Large intestine (tissue), 12 donors: ENCODE measurements at places on chromosomes 5 and 9.

- peaks cover 9% of the 10 kb centered on the region for H3K4me1 ChIP-seq
- no peak overlapping the region for H3K27ac ChIP-seq
- no peaks in the 10 kb centered on the region for H3K27me3 ChIP-seq
- peak; percentile 31 for DNase-seq
- no peak overlapping the region for H3K4me3 ChIP-seq
- H3K36me3 ChIP-seq: no peaks in the 10 kb centered on the region
Observed at GRCh38 chr9:94672811-94673487, 33.6 kb upstream of the FBP1 start.

DNA sequence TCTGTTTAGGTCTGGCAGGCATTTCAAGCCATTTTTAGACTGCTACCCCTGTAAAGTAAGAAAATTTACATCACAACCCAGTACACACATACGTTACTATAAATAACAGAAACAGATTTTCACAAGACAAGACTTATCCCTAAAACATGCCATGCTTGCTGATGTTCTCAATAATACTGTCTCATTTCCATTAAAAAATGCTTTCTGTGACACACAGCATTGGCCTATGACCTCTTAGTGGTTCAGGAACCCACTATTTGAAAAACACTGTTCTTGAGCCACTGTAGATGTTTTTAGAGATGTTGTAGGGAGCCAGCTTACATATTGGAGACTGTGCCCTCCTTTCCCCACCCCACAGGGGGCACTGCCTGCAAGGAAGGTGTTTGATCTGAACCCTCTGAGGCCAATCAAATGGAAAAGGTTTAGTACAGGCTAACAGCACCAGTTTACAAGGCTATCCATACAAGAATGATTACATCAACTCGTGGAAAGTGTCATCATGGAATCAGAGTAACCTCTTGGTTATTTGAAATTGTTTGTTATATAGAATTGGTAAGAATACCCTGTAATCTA, 30.8 kb downstream of the ZSWIM6 start:
- H3K36me3 ChIP-seq: peaks cover 5% of the 10 kb centered on the region
- no peaks in the 10 kb centered on the region for H3K27me3 ChIP-seq
- no peaks in the 10 kb centered on the region for H3K4me1 ChIP-seq
- no peak for DNase-seq

- H3K4me1 ChIP-seq: peaks cover 4% of the 10 kb centered on the region
- peak overlapping the region; percentile 45 for H3K4me3 ChIP-seq
- H3K27me3 ChIP-seq: no peaks in the 10 kb centered on the region
- peak; percentile 93 for DNase-seq
- no peaks in the 10 kb centered on the region for H3K36me3 ChIP-seq
Observed at GRCh38 chr9:112348257-112349007, 15.0 kb upstream of the PTBP3 start.

DNA sequence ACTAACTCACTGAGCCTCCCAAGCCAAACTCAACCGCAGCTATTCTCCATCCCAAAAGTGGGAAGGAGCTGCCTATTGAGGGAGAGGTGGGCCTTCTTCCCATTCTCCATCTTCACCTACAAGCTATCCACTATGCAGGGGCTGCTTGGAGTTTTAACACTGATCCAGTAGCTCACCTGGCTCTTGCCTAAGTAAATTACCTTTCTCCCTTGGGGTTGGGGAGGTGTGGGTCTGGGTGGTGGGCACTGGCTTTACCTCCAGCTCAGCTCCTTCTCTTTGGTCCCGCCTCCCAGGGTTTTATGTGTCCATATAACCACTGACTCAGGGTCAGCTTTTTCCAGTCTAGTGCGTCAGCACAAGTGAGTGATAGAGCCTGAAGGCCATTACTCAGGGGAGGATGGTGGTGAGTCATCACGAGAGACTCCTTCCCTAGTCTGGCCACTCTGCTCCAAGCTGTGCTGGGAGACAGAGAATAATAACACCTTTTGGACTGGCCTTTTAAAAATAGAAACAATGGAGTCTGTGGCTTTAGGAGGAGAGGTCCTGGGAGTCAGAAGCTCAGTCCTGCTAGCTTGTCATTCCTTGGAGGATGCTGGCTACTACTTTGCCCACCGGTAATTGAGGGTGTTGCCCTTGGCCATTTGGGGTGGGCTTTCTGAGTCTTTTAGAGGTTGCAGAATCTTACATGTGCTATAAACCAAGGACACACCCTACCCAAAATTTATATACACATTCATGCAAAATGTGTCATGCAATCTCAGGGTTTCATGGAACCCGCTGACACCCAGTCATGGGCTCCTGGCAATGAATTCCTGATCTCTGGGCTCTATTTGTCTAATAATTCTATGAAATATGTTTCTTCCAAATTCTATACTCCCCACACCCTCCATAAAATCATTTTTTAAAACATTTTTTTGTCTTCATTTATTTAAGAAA, 35.6 kb upstream of the ATP6V1G1 start:
- peak; percentile 86 for DNase-seq
- H3K27me3 ChIP-seq: peaks cover 6% of the 10 kb centered on the region
- peak overlapping the region; percentile 25 for H3K27ac ChIP-seq
- no peaks in the 10 kb centered on the region for H3K36me3 ChIP-seq
- H3K4me3 ChIP-seq: no peak overlapping the region

- H3K36me3 ChIP-seq: peaks cover 9% of the 10 kb centered on the region
- H3K27me3 ChIP-seq: no peaks in the 10 kb centered on the region
- DNase-seq: no peak
- H3K4me3 ChIP-seq: no peak overlapping the region
- no peak overlapping the region for H3K27ac ChIP-seq
Observed at GRCh38 chr9:121718501-121718900, 67.1 kb downstream of the DAB2IP start.

DNA sequence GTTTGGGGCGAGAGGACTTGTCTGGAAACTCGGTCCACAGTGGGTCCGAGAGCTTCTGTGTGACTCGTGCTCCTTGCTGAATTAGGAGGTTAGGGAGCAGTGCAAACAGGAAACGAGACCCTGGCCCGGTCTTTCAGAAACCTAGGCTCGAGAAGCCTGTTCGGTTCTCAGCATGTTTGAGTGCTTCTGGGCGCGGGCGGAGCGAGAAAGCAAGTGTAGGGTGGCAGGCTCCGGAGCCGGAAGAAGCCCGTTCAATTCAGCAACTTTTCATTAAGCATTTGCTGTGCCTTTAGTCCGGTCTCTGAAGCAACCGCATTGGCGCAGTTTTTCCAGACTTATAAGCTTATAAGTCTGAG, 547 bp downstream of the CLTA start:
- H3K4me3 ChIP-seq: peak overlapping the region; percentile 71
- no peak for DNase-seq
- peak overlapping the region; percentile 93 for H3K27ac ChIP-seq
- H3K4me1 ChIP-seq: peaks cover 12% of the 10 kb centered on the region
- peaks cover 2% of the 10 kb centered on the region for H3K36me3 ChIP-seq

DNA sequence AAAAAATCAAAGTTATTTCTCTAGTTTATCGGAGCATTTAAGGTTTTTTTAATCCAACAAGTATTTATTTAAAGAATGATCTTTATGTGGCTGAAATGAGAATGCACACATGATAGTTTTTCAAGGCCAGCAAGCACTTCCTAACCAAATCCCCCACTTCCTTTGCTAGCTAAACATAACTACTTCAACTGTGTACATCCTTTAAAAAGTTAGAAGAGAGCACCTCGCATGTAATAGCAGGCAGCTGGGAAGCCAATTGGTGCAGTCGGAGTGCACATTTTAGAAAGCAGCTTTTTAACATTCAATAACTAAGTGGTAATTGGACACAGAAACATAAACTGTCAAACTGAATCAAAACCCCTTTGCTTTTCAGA, 245.7 kb downstream of the BNC2 start:
- H3K36me3 ChIP-seq: no peaks in the 10 kb centered on the region
- H3K4me1 ChIP-seq: no peaks in the 10 kb centered on the region
- DNase-seq: no peak
- no peak overlapping the region for H3K4me3 ChIP-seq
- no peaks in the 10 kb centered on the region for H3K27me3 ChIP-seq
- H3K27ac ChIP-seq: no peak overlapping the region

GRCh38 chr5:141757402-141757801, 75.4 kb upstream of the ARAP3 start:
- peaks cover 77% of the 10 kb centered on the region for H3K27me3 ChIP-seq
- H3K36me3 ChIP-seq: no peaks in the 10 kb centered on the region
- peak; percentile 31 for DNase-seq
- no peak overlapping the region for H3K27ac ChIP-seq
- no peaks in the 10 kb centered on the region for H3K4me1 ChIP-seq

DNA sequence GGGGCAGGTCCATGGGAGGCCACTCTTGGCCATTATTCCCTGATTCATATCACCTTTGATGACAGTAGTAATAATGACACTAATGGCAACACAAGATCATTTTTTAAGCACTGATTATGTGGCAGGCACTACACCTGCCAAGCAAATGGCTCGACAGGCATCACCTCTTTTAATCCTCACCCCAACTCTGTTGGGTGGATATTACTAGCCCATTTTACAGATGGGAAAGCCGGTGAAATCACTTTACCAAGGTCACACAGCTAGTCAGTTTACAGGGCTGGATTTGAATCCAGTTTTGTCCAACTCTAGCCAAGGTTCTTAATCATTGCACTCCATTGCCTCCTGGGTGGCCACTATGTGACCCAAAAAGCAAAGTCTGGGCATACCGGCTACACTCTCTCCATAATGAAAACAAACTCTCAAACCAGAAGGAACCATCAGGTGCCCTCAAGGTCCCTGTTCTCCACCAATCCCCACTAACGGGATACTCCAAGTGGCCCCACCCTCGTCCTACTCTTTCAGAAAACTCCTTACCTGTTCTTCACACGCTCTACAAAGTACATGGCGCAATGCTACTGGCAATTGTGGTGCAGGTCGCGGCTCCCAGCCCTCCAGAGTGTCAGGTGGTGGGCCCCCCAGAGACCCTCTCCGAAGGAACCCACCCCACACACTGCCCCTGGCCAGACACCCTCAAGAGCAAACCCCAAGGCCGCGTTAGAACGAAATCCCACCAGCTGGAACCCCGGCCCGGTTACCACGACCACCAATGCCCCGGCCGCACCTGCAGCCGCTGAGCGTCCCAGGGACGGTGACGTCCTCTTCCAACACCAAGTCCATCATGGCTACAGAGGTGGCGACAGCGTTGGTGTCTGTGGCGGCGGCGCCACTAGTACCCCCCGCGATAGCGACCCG, 572 bp downstream of the CDK5RAP2 start:
- H3K4me3 ChIP-seq: peak overlapping the region; percentile 93
- peak; percentile 22 for DNase-seq
- peak overlapping the region; percentile 43 for H3K27ac ChIP-seq
- peaks cover 7% of the 10 kb centered on the region for H3K4me1 ChIP-seq
- no peaks in the 10 kb centered on the region for H3K36me3 ChIP-seq
